ENCODE measurements at places on chromosomes 12 and 14. TPM values are rescaled to one million over a fixed set of nuclear protein-coding genes. Genes with fewer than 3 reads are reported as not detected.

- no peak for DNase-seq
Observed at GRCh38 chr14:101535701-101536207, 25.5 kb upstream of the DIO3 start.

GRCh38 chr14:22341049-22341448, 248.0 kb downstream of the DAD1 start:
- no peak for DNase-seq

- no peak for DNase-seq
Observed at GRCh38 chr12:27101290-27101689, 18.9 kb upstream of the C12orf71 start.

DNA sequence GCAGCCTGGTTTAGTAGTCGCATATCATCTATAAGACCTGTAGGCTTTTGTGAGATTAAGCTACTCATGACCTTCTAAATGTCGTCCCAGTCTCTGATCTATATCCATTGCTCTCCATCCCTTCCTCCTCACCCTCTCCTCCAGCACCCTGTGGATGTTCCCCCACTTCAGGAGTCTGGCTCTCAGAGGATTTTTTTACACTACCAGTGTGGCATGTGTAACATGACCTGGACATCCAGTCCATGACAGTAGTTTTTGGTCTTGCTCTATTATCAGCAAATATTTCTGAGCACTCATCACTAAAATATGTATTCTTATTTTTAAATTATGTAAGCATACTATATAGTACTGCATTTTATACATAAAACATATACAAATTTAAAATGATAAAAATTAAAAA, 142.1 kb downstream of the DYRK2 start:
- no peak for DNase-seq

DNA sequence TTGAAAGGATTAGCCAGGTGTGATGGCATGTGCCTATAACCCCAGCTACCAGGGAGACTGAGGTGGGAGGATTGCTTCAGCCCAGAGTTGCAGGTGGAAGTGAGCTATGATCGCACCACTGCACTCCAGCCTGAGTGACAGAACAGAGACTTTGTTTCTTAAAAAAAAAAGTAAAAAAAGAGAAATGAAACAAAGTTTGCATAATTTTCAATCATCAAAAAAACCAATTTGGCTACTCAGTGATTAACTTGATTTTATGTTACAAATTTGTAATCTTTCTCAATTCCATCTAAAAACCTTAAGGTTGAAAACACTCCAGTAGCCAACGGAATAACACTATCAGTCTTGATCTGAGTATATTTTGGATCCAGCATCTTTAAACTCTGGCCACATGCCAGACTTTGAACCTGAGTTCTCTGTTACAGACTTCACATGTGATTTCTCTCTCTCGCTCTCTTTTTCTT, 12.6 kb upstream of the DENND5B start:
- no peak for DNase-seq

- no peak for DNase-seq
Observed at GRCh38 chr12:69343357-69343756, 4.8 kb upstream of the LYZ start.

Gene CMKLR1
- total RNA-seq: under 0.01 TPM

Data from lung microvascular endothelial cell (primary cell).